Stimulated activated CD8-positive, alpha-beta memory T cell treated with anti-CD3 and anti-CD28 coated beads, Interleukin-4, amount 100 ng/mL, for 4 hours (primary cell): ENCODE measurements at places on chromosomes 13 and 19.

DNA sequence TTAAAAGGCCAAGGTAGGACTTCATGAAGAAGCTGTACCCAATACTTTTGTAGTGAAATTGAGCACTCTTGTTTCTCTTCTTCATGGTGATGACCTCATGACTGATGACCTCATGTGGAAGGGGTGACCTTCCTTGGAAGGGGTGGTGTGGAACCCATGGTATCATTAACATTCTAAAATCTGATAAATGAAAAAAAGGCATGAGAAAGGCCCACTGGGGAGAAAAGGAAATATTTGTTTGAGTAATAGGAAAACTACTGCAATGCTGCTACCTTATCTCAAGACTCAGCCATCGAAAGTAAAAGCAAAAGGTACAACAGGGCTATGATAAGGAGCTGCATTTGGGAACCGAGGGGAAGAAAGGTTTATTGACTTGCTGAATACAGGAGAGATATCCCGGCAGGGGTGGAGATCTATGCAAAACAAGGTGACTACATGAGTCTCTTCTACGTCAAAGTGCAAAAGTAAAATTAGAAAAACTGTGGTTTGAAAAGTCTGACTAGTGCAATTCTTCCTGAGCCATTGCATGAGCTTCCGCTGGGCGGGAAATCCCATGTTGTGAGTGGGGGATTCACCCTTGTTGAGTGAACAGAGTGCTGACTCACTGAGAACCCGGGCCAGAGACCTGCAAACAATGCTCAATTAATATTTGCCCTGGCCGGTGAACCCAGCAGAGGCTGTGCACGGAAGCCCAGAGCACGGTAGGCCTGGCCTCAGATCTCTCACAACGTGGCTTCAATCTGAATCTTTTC lies 138.9 kb upstream of the RFC3 start:
- peak; percentile 38 for DNase-seq

DNA sequence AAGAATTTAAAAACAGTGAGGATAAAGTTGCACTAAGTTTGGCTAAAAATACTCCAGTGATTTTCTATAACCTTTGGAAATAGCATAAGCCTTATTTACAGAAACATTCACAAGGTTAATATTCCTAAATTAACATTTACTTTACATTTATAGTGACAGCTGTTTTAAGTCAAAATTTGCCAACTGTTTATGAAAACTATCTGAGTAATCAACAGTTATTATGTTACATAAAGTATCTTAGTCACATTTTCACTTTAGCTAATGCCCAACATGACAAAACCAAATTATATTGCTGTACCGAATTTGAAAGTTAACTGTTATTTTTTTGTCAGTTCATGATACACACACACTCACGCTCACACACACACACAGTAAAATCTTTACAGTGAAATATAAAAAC lies 1.2 kb downstream of the TNFRSF19 start:
- DNase-seq: no peak

GRCh38 chr13:31385540-31385939 lies 185.8 kb downstream of the B3GLCT start:
- DNase-seq: no peak

DNA sequence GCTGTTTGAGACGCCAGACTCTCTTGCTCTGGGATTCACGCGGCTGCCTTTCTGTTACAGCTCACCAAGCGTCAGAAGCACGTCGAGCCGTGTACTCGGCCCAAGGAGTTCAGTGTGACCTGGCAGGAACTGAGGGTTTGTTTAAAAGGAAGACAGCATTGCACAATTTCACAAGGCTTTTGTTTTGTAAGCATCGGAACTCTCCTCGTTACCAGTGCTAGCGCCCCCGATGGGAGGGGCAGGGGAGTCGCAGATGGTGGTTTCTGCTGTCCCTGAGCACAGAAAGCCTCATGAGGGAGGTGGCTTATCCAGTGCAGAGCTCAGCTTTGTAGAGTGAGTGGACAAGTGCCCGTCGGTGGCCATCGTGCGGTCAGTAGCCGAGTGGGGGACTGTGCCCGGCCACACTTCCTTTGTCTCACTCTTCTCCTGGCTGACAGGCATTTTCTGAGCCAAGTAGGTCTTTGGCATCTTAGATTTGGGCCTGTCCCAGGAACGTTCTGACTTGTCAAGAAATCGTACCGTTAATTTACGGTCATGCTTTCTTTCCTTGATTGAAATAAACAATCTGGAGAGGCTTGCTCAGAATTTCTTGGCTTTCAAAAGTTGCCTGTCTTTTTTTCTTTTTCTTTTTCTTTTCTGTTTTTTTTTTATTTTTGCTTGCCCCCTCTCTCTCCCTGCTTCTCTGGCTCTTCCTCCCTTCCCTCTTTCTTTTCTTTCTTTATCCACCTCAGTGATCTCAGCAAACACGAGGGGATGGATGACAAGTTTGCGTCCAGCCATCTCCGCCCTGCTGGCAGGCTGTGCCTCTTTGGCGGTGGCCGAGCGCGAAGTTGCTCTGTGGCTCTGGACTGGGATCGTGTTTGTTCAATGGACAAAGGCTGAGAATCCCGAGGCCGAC lies 7.7 kb downstream of the KDM4B start:
- DNase-seq: no peak

GRCh38 chr13:76637641-76638141 lies 248.5 kb downstream of the KCTD12 start:
- DNase-seq: no peak

DNA sequence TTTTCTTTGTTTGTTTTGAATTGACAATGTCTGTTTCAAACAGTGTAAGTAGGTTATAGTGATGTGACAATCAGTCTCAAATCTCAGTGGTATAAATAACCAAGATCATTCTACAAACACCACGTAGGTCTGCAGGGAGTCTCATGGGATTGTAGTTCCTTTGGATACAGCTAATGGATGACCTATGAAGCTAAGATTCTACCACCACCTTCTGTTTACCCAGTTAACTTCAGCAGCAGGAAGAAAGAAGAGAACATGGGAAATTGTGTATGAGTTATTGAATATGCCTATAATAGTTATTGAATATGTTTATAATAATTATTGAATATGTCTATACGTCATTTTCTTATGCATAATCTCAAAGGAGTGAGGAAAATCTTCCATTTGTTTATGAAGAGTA lies 63.9 kb upstream of the SLITRK5 start:
- DNase-seq: no peak

DNA sequence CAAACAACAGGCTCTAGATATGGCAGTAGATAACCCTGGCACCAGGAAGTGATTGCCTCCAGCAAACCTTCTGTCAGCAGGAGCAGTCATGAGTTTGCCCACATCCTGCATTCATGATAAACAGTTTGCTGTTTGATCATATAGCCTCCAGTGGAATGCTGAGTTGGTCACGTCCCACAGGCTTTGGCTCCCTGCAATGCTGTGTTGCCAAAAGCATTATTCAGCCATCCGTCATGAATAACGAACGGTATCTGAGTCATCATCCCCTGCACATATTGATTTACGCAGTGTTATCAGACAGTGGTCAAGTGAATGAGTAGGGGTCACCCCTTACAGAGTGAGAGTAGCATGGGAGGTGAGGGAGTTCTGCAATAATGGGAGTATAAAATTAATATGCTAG lies 21.9 kb upstream of the ZNF432 start:
- DNase-seq: no peak

- peak; percentile 50 for DNase-seq
Measured at GRCh38 chr13:29594710-29595379, 643 bp downstream of the SLC7A1 start.
